ENCODE measurements at places on chromosomes 5 and 9. TPM values are rescaled to one million over a fixed set of nuclear protein-coding genes. Genes with fewer than 3 reads are reported as not detected.

Gene IGIP
- 4.8 TPM for total RNA-seq

Gene GLDC
- 4.3 TPM for total RNA-seq

Gene PDZD2
- total RNA-seq: not detected

Gene LHX6
- not detected for total RNA-seq

Gene C5orf58
- total RNA-seq: not detected

Gene PKD2L2
- total RNA-seq: not detected

Gene KCTD16
- total RNA-seq: not detected

Gene ORM2
- total RNA-seq: not detected

Gene DDX4
- 0.50 TPM for total RNA-seq

Gene PTGS1
- 0.20 TPM for total RNA-seq

Gene CNTNAP3
- total RNA-seq: not detected

Data from activated CD4-positive, alpha-beta memory T cell treated with anti-CD3 and anti-CD28 coated beads, Interleukin-2, amount 10 ng/mL, durations not matched to agents 7 days and 5 days (primary cell).